ENCODE measurements at places on chromosomes 4 and X. TPM values are rescaled to one million over a fixed set of nuclear protein-coding genes. Genes with fewer than 3 reads are reported as not detected.
A peak's percentile ranks its signal among the peaks of the same experiment; 100 is the strongest.

DNA sequence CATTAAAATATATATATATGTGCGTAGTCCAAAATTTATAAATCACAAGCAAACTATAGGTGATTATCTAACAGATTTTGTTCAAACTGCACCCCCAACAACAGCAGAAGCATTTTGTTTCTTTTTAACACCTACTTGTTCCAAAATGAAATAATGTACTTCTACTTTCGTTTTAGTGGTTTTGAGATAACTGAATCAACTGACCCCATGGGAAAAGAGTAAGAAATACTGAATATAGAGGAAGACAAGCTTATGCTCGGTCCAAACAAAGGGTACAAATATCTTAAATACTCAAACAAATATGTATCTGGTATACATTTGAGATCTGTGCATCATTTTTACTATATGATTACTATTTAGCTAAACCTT is 22.4 kb downstream of the MAP7D3 start:
- no peak for DNase-seq

DNA sequence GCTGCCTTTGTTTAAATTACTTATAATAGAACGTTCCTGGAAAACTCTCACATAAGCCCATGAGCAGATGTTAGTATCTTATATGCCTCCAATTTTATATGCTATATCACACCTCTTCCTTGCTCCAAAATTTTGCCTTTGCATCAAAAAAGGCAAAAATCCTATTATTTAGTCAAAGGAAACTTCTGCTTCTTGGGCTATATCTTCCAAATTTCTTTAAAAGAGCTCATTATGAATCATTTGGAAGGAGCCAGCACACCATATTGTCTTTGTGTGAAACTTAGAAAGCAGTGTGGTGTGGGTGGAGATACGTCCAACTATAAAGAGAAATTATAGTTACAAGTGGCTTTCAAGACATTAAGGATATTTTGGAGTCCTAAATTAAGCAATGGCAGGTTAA is 35.7 kb downstream of the NHS start:
- DNase-seq, result no peak

DNA sequence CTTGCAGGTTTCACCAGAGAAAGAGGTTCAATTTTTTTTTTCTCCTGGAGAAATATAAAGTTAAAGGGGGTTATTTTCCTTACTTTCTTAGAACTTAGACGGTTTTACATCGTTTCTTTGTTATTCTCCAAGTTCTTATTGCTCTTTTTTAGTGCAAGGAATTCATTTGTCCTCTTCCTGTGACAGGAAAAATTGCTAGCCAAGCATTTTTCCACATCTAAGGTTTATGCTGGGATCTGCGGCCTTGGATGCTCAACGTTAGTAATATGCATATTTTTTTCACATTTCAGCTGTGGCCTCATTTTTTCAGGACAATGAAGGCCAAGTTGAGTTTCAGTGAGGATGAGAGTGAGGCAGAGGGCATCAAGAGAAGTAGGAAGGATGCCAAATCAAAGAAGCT is 948.9 kb downstream of the PCDH19 start:
- no peak for DNase-seq

Gene SLC25A53
- total RNA-seq, result 1.0 TPM

Gene NPNT
- 4.4 TPM for total RNA-seq

Gene IQCM
- not detected for total RNA-seq

- peak; percentile 29 for DNase-seq
Observed at GRCh38 chrX:17046478-17047097, 100.1 kb downstream of the REPS2 start.

- DNase-seq, result no peak
Observed at GRCh38 chr4:177315767-177316464, 6.2 kb downstream of the NEIL3 start.

GRCh38 chr4:22179124-22179874 is 230.7 kb upstream of the KCNIP4 start:
- peak; percentile 20 for DNase-seq

Gene TEX13D
- not detected for total RNA-seq

DNA sequence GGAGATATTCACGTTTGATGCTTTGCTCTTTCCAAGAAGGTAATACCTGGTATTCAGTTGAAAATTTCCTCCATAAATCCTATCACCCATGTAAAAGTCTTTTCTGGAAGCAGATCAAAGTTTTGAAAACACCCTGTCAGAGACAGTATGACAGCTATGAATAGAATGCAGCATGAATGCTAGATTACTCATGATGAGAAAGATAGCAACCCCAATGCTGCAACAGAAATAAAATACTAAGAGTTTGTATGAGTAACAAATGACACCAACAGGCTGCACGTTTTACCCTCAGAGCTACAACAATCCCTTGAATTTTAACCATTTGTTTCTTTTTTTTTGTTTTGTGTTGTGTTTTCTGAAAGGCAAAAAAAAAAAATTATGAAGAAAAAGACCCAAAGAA is 108.6 kb downstream of the ARHGAP6 start:
- no peak for DNase-seq

DNA sequence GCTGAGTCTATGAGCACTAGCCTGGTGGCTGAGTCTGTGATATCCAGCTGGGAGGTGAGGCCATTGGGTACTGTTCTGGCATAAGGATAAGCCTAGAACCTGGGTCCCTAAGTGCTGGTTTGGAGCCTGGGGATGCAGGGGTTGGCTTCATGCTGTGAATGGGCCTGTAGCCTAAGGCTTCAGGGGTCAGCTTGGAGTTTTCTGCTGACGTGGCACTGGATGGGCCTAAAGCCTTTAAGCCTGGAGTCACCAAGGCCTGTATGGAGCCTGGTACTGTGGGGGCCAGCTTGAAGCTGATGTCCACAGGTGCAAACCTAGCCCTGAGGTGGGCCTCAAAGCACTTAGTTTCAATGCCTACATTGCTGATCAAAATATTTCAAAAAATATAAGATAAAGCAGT is 979.6 kb upstream of the POU3F4 start:
- DNase-seq, result no peak

DNA sequence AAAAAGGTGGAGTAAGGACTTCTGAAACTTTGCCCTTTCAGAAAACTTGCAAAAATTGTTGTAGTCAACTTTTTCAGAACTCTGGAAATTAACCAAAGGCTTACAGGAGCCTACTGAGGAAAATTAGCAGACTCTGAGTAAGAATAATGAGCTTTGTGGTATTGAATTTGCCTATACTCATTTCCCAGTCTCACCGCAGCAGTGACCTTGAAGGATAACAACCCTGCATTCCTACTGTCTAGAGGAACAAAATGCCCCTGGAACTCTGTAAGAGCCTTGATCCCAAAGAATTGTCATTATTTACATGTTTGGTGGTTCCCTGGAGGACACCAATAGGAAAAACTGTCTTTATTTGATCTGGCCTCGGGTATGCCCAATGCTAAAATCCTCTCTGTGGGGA is 57.9 kb downstream of the MND1 start:
- no peak for DNase-seq

Gene ZDHHC9
- total RNA-seq, result 13.1 TPM

GRCh38 chr4:112766422-112766821 is 129.5 kb downstream of the LARP7 start:
- no peak for DNase-seq
